ENCODE measurements at places on chromosomes 7 and 10.

DNA sequence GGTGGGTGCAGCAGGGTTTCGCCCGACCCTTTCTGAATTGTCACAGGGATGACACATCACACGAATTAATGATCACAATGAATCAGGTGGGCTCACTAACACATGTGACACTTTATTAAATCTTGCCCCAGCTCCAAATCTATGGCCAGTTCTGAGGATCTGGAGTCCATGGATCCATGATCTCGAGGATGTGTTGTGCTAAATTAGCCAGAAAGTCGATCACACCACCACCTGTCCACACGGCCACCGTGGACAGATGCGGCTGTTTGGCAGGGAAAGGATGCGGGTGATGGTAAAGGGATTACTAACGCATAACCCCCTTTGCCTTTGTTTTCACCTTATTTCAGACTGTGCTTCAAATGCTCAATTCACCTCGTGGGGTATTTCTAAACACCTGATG, 96.4 kb downstream of the COBL start:
- DNase-seq, result no peak

GRCh38 chr10:86344281-86344680, 22.3 kb downstream of the GRID1 start:
- no peak for DNase-seq

- DNase-seq, result no peak
Measured at GRCh38 chr10:91416339-91416855, 6.3 kb downstream of the HECTD2 start.

DNA sequence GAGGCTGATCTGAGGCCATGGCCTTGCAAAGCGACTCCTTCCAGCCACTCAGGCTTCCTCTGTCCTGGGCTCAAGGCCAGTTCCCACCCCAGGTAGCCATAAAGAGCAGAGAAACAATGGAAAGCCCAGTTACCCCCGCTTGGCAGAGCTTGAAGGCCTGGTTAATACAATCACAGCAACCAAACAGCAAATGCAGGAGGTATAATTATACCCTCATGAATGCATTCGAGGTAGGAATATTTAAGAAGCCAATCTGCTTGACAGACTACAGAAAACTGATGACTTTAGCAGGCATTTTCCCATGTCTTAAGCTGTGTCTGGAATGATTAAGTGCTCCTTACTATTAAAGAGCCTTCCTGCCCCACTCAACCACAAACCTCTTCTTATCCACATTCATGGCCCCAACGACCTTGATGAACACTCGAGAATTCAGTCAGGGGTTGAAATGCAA, 114.1 kb upstream of the MACROH2A2 start:
- no peak for DNase-seq

GRCh38 chr7:135188298-135188984, 17.9 kb upstream of the CYREN start:
- DNase-seq, result no peak

DNA sequence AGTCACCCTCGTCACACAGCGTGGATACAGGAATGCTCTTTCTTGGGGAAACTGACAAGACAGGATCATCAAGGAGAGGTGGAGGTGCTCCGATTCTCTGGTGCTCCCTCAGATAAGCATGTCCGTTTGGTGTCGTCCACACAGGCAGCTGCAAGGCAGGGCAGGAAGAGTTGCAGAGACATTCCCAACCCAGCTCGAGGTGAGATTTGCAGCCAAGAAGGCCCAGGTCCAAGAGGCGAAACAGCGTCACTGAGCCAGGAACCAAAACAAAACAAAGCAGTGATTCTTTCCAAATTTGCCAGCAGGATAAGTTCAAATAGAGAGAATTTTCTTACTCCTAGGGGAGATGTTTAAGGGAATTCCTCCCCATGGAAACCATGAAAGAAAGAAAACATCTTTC, 386.5 kb upstream of the PFKP start:
- no peak for DNase-seq

- no peak for DNase-seq
Measured at GRCh38 chr10:43880160-43880559, 231.5 kb upstream of the ZNF32 start.

All from T-helper 9 cell (primary cell).